Stimulated activated CD8-positive, alpha-beta memory T cell treated with anti-CD3 and anti-CD28 coated beads, Interleukin-15, amount 100 ng/mL, for 1 hour (primary cell): ENCODE measurements at places on chromosomes 1 and 21.
A peak's percentile ranks its signal among the peaks of the same experiment; 100 is the strongest.

GRCh38 chr1:111981871-111982270 is 7.6 kb downstream of the KCND3 start:
- DNase-seq, result no peak

- no peak for DNase-seq
These were observed 683 bp upstream of the DMAP1 start for GRCh38 chr1:44212355-44213221.

GRCh38 chr21:41168391-41169257 is 664 bp downstream of the BACE2 start:
- no peak for DNase-seq

GRCh38 chr1:55214212-55214933 is 791 bp downstream of the USP24 start:
- DNase-seq, result no peak

- no peak for DNase-seq
These were observed 46.2 kb downstream of the TRABD2B start for GRCh38 chr1:47951026-47951425.

DNA sequence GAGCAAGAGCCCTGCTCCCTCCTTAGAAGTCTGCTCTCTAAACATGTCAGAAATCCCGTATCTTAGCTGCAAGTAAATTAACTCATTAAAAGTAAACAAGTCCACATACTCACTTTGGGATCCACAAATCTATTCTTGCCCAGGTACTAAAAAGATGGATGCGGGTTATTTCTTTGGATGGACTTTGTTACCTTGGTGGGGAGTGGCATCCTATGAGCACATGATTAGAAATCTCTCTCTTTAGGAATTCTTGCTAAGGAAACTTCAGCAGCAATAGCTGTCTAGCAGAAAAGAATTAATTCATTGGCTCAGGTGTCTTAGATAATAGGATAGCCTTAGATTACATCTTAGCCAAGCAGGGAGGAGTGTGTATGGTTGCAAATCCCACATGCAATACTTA is 25.2 kb downstream of the NRDC start:
- no peak for DNase-seq

- DNase-seq, result no peak
These were observed 159.4 kb upstream of the TMEM51 start for GRCh38 chr1:14994148-14994547.

GRCh38 chr1:173853074-173853473 is 14.7 kb downstream of the GAS5 start:
- DNase-seq, result no peak

- no peak for DNase-seq
These were observed 3.6 kb upstream of the INAVA start for GRCh38 chr1:200890818-200891773.

DNA sequence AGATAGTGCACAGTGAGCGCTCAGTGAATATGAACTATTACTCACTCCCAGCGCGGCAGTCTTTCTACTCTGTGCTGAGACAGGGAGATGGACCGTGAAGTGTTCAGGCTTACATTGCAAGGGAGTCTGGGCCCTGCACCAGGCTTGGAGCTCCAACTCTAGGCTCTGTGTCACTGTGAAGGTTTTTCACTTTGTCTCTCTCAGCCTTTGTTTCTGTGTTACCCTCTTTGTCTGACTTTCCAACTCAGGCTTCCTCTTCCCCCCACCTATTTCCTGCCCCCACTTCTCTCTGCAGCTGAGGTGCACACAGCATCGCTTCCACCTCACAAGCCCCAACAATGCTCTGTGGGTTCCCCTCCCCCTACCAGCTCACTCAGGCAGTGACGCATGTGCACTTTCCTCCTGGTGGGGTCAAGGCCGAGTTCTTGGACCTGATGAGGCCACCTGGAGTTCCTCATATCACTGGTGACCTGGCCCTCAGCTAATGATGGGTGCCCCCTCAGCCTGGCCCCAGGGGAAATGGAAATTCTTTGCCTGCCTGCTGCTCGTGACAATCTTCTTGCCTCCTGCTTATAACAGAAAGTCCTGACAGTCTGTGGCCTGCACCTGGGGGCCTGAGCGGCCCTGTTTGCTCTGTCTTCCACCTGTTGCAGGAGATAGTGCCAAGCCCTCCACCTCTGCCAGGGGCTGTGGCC is 1.1 kb upstream of the LCK start:
- peak; percentile 52 for DNase-seq

GRCh38 chr1:8182034-8182761 is 135.7 kb upstream of the SLC45A1 start:
- no peak for DNase-seq

- no peak for DNase-seq
These were observed at the start of gene FAM3B for GRCh38 chr21:41316200-41317062. Gene FAM3B, plus strand, starts transcription at chr21:41316801. Its CDS starts 79 bp downstream, at chr21:41316880.

GRCh38 chr1:50521703-50522102 is 98.5 kb upstream of the DMRTA2 start:
- no peak for DNase-seq

DNA sequence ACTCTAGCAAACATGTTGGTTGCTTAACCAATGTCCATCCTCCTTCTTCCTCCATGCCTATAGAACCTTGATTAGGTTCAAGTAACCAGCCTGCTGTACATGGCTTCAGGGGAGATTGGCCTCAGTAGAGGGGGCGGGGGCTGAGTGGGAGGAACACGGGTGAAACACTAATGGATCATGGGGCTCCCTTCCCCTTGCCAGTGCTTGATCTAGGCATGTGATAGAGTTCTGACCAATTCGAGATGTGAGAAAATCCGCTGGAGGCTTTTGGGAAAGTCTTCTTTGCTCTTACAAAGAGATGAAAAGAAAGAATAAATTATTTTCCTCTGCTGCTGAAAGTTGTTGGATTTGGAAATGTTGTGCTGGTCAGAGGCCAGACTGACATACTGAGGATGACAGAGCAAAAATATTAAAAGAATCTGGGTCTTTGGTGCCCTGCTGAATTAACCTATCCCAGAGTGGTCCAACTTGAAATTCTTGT is 5.2 kb upstream of the OTUD7B start:
- DNase-seq, result no peak

DNA sequence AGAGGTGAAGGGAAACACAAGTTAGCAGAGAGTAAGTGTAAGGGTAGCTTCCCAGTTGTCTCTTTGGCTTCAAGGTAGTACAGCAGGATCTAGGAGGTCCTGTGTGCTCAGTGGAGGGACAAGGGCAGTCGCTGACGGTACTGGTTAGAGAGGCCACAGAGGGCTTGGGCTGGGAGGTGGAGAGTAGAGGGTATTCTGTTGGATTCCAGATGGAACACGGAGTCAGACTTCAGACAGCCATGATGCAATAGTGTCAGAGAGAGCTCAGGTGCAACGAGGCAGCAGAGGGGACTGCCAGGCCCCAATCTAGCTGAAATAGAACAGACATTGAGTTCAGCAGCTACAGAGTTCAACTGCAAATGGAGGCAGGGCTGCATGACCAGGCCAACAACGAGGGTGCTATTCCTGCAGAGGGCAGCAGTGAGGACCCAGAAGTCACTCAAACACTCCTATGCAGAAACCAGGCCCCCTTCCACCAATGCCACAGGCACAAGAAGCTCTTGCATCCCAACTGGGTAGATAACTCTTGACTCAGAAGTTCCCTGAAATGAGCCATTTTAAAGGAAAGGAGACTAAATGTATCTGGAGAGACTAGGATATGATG is 325.0 kb upstream of the ESRRG start:
- DNase-seq, result no peak

DNA sequence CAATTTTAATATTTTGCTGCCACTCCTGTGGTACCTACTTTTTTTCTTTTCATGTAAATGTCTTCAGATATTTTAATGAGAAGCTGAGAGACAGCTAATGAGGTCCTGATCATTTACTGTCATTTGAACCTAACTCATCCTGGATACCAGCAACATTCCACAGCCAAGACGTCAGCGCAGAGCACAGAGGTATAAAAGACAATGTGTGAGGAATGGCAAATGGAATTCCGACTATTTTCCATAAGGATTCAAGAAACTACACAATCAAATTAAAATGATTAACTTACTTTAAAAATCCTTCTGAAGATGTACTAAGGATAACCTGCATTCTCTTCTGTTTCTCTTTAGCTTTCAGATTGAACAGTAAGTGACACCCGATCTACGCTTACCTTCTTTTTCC is 38.8 kb downstream of the HEATR1 start:
- no peak for DNase-seq

GRCh38 chr1:216553040-216553439 is 129.8 kb upstream of the USH2A start:
- DNase-seq, result no peak

DNA sequence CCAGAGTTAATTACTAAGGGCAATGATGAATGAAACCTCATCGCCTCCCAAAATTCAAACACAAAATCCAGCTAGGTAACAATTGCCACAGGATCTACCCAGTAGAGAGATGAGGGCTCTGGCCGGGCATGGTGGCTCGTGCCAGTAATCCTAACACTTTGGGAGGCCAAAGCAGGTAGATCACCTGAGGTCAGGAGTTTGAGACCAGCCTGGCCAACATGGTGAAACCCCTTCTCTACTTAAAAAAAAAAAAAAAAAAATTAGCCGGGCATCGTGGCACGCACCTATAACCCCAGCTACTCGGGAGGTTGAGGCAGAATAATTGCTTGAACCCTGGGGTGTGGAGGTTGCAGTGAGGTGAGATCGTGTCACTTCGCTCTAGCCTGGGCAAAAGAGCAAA is 15.8 kb downstream of the CD2 start:
- DNase-seq, result no peak

GRCh38 chr1:168081373-168082007 is 55.2 kb downstream of the GPR161 start:
- DNase-seq, result no peak

DNA sequence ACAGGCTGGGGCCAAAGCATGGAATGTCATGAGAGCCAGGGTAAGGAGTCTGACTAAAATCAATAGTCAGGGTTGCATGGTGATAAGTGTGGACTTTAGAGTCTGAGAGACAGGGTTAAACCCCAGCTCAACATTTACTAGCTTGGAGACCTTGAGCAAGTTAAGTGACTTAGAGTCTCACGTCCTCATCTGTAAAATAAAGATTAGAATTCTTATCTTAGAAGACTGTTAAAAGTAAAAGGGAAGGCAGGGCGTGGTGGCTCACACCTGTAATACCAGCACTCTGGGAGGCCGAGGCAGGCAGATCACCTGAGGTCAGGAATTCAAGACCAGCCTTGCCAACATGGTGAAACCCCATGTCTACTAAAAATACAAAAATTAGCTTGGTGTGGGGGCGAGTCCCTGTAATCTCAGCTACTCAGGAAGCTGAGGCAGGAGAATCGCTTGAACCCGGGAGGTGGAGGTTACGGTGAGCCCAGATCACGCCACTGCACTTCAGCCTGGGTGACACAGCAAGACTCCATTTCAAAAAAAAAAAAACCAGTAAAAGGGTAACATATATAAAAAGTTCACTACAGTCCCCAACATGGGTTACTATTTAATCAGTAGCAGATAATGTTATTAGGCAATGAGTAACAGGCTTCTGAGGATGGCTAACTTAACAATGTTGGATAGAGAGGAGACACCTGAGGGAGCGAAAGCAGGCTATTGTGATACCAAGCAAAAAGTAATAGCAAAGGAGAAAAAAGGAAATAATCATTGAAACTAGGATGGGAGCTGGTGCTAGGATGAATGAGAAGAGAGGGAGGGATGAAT is 20.8 kb downstream of the TMCO1 start:
- no peak for DNase-seq

DNA sequence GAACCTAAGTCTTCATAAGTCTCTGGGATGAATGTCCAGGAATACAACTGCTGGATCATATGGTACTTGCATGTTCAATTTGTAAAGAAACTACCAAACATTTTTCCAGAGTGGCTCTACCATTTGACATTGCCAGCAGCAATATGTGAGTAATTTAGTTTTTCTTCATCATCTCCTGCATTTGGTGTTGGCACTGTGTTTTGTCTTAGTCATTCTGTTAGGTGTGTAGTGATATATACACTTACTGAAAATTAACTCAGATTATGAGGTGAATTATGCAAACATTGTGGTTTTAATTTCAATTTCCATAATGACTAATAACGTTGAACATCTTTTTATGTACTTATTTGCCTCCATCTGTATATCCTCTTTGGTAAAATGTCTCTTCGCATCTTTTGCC is 138.7 kb downstream of the LRRC40 start:
- DNase-seq, result no peak

GRCh38 chr1:94081566-94082344 is 39.2 kb downstream of the ABCA4 start:
- DNase-seq, result no peak

GRCh38 chr1:10528066-10529014 is 53.6 kb downstream of the PEX14 start:
- DNase-seq, result no peak
